Fibroblast of lung (primary cell): ENCODE measurements at places on chromosomes 16 and 17. TPM values are rescaled to one million over a fixed set of nuclear protein-coding genes. Genes with fewer than 3 reads are reported as not detected.

GRCh38 chr16:47017636-47018035 lies 44.2 kb upstream of the DNAJA2 start:
- H3K36me3 ChIP-seq, result no peaks in the 10 kb centered on the region
- no peaks in the 10 kb centered on the region for H3K27me3 ChIP-seq
- H3K4me1 ChIP-seq, result no peaks in the 10 kb centered on the region
- no peak for DNase-seq
- H3K27ac ChIP-seq, result no peak overlapping the region

DNA sequence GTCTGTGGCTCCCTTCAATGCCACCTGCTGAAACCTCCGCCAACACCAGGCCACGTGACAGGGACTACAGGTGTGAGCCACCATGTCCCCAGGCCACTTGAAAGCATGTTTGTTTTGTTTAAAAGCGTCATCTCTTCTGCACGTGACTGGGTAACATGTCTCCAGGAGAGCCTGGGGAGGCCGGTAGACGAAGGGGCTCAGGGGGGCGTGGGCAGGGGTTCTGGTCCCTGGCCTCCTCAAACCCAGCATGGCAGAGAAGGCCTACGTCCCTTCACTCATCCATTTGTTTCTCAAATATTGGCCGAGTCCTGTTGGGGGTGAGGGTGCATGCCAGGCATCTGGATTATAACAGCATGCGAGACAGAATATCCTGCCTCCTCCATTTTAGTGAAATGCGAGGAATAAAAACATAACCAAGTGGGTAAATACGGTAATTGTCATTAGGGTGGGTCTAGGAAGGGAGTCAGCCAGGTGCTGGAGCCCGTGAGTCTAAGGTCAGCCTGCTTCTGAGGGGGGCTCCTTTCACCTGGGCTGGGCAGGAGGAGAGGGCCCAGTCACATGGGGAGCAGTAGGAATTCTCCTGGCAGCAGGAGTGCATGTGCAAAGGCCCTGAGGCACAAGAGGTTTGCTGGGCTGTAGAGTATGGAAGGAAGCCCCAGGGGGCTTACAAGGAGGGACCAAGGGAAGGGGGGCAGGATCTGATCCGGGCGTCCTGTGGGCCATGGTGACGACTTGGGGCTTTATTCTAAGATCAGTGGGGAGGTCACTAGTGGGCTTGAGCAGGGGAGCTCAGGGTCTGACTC lies 26.8 kb upstream of the CIBAR2 start:
- no peak overlapping the region for H3K27ac ChIP-seq
- no peak overlapping the region for H3K4me3 ChIP-seq
- peaks cover 16% of the 10 kb centered on the region for H3K4me1 ChIP-seq
- no peaks in the 10 kb centered on the region for H3K27me3 ChIP-seq
- DNase-seq, result no peak

- no peak overlapping the region for H3K4me3 ChIP-seq
- H3K36me3 ChIP-seq, result no peaks in the 10 kb centered on the region
- H3K4me1 ChIP-seq, result no peaks in the 10 kb centered on the region
- no peak for DNase-seq
These were observed 57.9 kb downstream of the RTN4RL1 start for GRCh38 chr17:1967213-1967612.

DNA sequence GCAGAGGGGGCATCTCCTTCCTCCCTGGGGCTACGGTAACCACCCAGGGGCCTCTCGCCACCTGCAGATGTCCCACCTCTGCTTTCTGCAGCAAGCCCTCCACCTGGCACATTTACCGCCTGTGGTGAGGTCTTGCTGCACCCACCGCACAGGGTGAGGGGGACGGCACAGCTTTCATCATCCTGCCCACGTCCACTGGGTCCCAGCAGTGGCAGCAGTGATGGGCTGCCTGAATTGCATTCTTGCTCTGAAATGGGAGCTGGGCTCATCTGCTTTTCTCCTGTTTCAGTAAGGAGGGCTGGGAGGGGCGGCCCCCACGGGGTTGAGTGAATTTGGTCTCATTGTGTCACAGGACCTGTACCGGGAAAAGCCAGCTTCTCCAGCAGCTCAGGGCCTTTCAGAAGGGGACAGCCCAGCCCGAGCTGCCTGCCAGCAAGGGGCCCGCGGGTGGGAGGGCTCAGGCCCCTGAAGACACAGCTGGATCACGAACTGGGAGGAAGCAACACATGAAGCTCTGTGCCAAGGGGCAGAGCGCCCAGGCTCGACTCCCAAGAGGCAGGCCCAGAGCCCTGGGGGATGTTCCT lies 12.7 kb downstream of the DNAAF8 start:
- H3K4me3 ChIP-seq, result no peak overlapping the region
- H3K27me3 ChIP-seq, result no peaks in the 10 kb centered on the region
- peak; percentile 38 for DNase-seq
- H3K36me3 ChIP-seq, result peaks cover 5% of the 10 kb centered on the region
- no peak overlapping the region for H3K27ac ChIP-seq
- no peaks in the 10 kb centered on the region for H3K4me1 ChIP-seq

DNA sequence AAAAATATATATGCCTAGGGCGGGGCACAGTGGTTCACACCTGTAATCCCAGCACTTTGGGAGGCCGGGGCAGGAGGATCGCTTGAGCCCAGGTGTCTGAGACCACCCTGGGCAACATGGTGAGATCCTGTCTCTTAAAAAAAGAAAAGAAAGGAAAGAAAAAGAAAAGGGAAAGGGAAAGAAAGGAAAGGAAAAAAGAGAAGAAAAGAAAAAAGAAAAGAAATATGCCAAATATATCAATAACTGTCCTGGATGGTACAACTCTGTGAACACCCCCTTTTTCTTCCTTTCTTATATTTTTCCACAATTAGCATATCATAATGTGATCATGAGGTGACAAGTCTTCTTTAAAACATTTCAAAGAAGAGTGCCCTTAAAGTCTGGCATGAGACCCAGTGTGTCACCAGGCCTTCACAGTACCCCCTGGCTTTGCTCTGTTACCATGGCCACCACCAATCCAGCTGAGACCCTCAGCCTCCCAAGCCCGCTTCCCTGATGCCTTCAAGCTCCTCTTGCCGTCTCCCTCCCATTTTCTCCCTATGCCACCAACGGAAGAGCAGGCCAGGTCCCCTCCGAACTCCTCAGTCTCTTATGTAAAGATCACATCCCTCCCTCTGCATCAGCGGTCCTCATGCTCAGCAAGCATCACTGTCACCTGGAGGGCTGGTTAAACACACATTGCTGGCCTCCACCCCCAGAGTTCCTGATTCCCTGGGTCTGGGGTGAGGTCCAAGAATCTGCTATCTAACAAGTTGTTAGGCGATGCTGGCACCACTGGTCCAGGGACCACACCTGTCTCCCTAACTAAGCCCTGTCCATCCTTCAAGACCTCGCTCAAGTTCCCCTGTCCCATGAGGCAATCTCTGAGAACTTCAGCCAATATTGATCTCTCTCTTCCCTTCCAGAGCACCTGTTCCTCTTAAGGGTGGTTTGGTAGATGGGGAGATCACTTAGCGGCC lies 44.5 kb downstream of the CUEDC1 start:
- DNase-seq, result no peak
- no peak overlapping the region for H3K4me3 ChIP-seq
- H3K36me3 ChIP-seq, result no peaks in the 10 kb centered on the region
- H3K4me1 ChIP-seq, result peaks cover 4% of the 10 kb centered on the region
- H3K27ac ChIP-seq, result no peak overlapping the region

- H3K27ac ChIP-seq, result peak overlapping the region; percentile 59
- peaks cover 21% of the 10 kb centered on the region for H3K36me3 ChIP-seq
- H3K4me1 ChIP-seq, result peaks cover 26% of the 10 kb centered on the region
- no peaks in the 10 kb centered on the region for H3K27me3 ChIP-seq
- H3K4me3 ChIP-seq, result peak overlapping the region; percentile 91
These were observed 502 bp downstream of the FAAP100 start for GRCh38 chr17:81551458-81552243.

GRCh38 chr16:85615014-85615851 lies 2.1 kb downstream of the GSE1 start:
- no peak overlapping the region for H3K4me3 ChIP-seq
- no peaks in the 10 kb centered on the region for H3K36me3 ChIP-seq
- no peak overlapping the region for H3K27ac ChIP-seq
- DNase-seq, result no peak
- peaks cover 17% of the 10 kb centered on the region for H3K4me1 ChIP-seq

GRCh38 chr17:31433811-31434726 lies 42.6 kb downstream of the RAB11FIP4 start:
- H3K36me3 ChIP-seq, result no peaks in the 10 kb centered on the region
- no peak overlapping the region for H3K27ac ChIP-seq
- H3K4me1 ChIP-seq, result peaks cover 3% of the 10 kb centered on the region
- DNase-seq, result no peak
- no peak overlapping the region for H3K4me3 ChIP-seq
- peaks cover 12% of the 10 kb centered on the region for H3K27me3 ChIP-seq

- peak overlapping the region; percentile 94 for H3K27ac ChIP-seq
- no peak for DNase-seq
- H3K4me1 ChIP-seq, result peaks cover 57% of the 10 kb centered on the region
- no peak overlapping the region for H3K4me3 ChIP-seq
- H3K36me3 ChIP-seq, result peaks cover 70% of the 10 kb centered on the region
- H3K27me3 ChIP-seq, result no peaks in the 10 kb centered on the region
These were observed 13.9 kb downstream of the BCAR1 start for GRCh38 chr16:75237398-75238131.

MYH13 gene
- not detected in 2 replicates for total RNA-seq

CES1 gene
- 41.1 and 41.6 TPM in 2 replicates for total RNA-seq

GPR142 gene
- total RNA-seq, result not detected in 2 replicates
